ENCODE measurements at places on chromosomes 6 and 20. TPM values are rescaled to one million over a fixed set of nuclear protein-coding genes. Genes with fewer than 3 reads are reported as not detected.

The GTSF1L gene
- total RNA-seq: not detected

The SYTL3 gene
- 1.3 TPM for total RNA-seq

The MEI4 gene
- not detected for total RNA-seq

The PRICKLE4 gene
- total RNA-seq: 0.67 TPM

The FGD2 gene
- not detected for total RNA-seq

The CDK5RAP1 gene
- 28.7 TPM for total RNA-seq

The SRC gene
- 20.2 TPM for total RNA-seq

The EYA4 gene
- not detected for total RNA-seq

The CRISP1 gene
- not detected for total RNA-seq

The PHACTR1 gene
- 5.8 TPM for total RNA-seq

The SLC25A27 gene
- total RNA-seq: 0.66 TPM

The NKAIN4 gene
- not detected for total RNA-seq

The LY6G6D gene
- not detected for total RNA-seq

The WFDC6 gene
- total RNA-seq: not detected

The ANKRD60 gene
- total RNA-seq: not detected

The MUCL3 gene
- not detected for total RNA-seq

The RIMS4 gene
- total RNA-seq: not detected

The RAET1L gene
- total RNA-seq: not detected

The TNFRSF21 gene
- 24.0 TPM for total RNA-seq

The FAM83C gene
- not detected for total RNA-seq

The PNLDC1 gene
- 0.11 TPM for total RNA-seq

The MAS1 gene
- total RNA-seq: not detected

The TDRD6 gene
- 0.04 TPM for total RNA-seq

The MAPK13 gene
- 2.5 TPM for total RNA-seq

The PHF3 gene
- total RNA-seq: 53.1 TPM

The C4A gene
- total RNA-seq: 1.3 TPM

The RAET1E gene
- total RNA-seq: 0.07 TPM

The FARS2 gene
- total RNA-seq: 47.8 TPM

The ZSCAN16 gene
- 13.0 TPM for total RNA-seq

Data from pulmonary artery endothelial cell (primary cell).